ENCODE measurements at places on chromosomes 7 and 10.

DNA sequence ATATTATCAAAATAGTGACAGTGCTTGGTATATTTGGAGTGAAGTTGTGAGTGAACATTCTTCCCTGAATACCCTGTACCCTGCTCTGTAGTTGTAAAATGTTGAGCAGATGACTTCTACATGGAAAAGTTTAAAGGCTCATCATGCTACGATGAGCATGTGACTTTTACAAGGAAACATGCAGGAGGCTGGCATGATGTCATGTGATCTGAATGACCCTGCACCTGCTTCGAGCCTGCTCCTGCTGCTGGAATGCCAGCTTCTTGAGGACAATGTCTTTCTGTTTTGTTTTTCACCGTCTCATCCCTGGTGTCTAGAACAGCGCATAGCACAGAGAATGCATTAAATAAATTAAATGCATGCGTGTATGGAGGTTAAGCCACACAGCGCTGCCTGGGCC is 5.4 kb upstream of the INPP5A start:
- no peak for DNase-seq

- no peak for DNase-seq
These were observed 405.6 kb downstream of the TCERG1L start for GRCh38 chr10:130905921-130906320.

GRCh38 chr10:6972226-6972625 is 392.1 kb upstream of the PRKCQ start:
- DNase-seq = no peak

DNA sequence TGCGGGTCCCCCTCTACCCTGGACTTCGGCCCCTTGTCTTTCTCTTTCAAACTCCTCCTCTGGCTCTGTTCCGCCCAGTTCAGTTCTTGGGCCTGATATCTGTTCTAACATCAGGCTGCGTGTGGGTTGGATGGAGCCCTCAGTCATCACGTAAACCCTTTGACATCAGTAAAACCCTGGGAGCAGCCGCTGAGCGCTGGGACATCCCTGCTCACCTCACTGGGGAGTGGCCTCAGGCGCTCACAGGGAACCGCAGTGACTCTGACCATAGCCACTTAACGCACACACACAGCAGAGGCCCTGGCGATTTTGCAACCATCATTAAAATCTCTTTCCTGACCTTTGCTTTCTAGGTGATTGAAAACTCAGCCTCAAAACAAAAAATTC is 113.3 kb downstream of the CYTH3 start:
- DNase-seq = no peak

DNA sequence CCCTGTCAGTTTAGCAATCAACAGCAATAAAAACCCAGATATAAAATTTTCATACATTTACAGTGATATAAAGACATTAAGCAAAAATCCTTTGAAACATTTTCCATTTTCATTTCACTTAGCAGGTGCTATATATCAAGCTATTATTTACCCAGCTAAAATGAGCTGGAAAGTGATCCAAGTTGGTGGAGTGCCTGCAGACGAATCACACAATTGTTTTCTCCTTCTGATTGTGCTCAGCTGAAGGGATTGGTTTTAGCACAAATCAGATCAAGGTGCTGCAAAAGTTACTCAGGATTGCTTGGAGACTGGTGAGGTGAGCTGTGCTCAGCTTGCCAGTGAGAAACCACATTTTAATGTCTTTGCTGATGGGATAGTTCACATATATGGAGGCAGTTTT is 138.1 kb downstream of the LRMDA start:
- no peak for DNase-seq

DNA sequence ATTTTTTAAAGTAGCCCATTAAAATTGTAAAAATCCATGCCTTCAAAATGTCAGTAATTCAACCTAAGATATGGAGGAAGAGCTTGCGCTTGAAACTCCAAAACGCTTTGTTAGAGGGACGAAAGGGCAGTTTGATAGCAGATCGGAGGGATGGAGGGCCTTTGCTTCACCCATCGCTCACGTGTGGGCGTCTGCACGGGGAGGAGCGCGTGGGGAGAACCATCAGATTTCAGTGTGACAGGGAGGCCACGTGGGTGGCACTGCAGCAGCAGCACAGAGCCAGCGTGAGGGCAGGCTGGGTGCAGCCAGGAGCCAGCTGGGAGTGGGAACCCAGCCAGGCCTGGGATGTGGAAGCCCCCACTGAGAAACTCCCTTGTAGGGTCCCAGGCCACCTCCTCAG is 325.5 kb downstream of the PAXIP1 start:
- no peak for DNase-seq

- peak; percentile 49 for DNase-seq
These were observed 10.0 kb upstream of the CHCHD1 start for GRCh38 chr10:73771722-73772280.

DNA sequence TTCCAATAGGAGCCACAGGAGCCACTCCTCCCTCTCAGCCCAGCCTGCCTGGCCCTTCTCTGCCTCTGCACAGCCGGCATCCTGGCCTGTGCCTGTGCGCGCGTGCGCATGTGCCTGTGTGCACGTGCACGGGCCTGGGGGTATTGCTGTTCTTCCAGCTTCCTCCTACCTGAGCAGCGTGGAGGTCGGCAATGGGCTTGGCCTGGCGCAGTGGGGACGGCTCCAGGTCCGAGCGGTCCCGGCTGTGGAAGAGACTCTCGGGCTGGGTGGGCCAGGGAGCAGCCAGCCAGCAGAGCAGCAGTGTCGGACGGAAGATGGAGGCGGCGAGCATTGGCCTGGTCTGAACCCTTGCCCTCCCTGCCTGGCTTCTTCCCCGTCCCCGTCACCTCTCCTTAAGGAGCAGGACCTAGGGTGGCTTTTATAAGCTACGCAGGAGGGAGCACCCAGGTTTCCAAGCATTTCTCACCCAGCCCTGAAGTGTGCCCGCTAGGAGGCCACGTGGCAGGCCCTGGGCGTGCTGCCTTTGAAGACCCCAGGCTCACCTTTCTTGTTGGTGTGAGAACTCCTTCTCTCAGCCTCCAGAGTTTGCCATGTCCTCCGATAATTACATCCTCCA is at the start of gene MMP21:
Gene MMP21, minus strand, starts transcription at position 331 of the 616 bp plus-strand sequence. Its CDS starts 0 bp downstream, at position 331.
- no peak for DNase-seq

- DNase-seq = no peak
These were observed 31.6 kb downstream of the GARIN1A start for GRCh38 chr7:128703609-128704241.

DNA sequence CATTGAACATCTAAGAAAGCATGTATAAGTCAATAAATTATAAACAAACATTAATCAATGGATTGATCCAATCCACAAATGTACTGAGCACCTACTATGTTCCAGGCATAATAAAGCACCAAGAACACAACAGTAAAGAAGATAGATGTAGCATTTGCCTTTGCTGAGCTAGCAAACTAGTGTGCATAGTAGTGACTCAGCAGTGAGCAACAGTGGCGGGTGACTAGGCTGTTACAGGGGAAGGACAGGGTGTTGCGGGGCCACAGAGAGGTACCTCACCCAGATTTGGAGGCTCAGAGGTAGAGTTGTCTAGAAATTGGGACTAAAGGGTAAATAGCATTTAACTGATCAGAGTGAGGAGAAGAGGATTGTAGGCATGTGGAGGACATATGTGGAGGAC is 83.6 kb downstream of the NXPH1 start:
- DNase-seq = no peak

GRCh38 chr7:130505753-130506152 is 13.9 kb downstream of the MEST start:
- DNase-seq = no peak

- no peak for DNase-seq
These were observed 42.7 kb downstream of the DNAJB6 start for GRCh38 chr7:157379493-157379892.

DNA sequence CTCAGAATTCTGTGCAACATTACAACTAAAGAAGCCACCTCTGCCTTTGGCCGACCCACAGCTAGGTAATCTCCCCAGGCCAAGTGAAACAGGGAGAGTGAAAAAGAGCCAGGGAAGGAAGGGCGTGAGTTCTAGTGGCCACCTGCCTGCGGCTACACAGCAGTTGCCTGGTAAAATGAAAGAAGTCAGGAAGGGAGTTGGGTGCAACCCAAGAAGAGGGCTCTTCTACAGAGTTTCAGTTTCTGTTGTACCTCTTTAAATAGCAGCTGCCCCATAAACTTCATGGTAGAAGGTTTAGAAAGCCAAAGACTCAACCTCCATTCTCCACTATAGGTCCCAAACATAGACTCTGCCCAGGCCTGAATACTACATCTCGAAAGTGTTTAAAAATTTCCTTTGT is 76.2 kb upstream of the TMEM168 start:
- no peak for DNase-seq

GRCh38 chr7:81170291-81170690 is 251.4 kb upstream of the SEMA3C start:
- no peak for DNase-seq

DNA sequence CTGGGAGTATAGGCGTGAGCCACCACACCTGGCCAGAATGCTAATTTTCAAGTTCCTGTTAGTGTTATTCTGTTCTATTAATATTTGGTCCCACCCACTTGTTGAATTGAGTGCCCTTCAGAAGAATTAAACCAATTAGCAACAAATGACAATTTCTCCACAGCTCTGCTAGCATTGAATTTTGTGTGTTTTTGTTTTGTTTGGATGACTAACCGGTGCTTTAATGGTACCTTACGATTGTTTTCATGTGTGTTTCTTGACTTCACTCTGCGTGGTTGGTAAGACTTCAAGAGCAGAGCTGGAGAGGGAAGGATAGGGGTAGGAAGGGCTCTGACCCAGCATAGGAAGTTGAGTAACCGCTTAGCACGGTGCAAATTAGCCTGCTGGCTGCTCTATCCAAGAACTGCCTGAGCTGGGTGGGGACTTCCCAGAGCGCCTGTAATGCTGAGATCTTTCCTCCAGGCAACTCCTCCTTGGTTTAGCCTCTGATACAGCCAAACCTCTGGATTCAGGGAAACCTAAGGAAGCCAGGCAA is 4.6 kb downstream of the ARPC1B start:
- DNase-seq = no peak

DNA sequence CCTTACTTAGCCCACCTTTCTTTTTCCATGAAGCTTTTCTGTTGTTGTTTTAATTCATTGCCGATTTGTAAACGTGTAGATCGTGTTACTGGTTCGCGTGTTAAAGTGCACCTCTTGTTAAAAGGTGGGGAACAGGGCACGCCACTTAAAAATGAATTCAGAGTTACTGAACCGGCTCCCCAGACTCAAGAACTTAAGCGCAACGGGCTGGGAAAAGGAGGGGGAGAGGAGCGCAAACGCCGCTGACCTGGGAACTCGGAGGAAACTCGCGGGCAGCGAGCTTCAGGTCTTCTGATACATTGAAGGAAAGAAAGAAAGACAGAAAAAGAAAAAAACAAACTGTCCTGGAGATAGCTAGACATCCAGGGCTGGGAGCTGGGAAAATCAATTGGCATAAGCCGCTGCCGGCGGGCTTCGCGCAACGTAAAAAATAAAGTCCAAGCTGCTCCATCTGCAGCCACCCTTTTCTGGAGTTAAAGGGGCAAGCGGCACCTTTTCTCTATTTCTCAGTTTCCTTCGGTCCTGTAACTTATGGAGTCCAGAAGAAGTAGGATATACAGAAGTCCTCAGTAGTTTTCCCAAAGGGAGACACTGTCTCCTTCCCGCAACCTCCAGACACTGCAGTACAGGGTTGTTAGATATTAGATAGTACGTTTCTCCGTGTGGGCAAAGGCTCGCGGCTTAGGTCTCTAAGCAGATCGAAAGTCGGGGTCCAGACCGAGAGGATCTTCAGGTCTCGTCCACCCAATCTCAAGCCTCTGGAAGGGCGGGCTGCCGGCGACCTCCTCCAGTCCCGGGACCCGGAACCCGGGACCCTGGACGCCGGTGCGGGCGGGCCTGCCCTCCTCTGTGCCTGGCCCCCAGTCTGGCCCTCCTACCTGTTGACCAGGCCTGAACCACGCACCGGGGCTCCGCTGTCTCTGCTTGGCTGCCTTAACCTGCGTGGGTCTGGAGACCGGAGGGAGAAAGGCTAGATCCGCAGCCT is 1.8 kb upstream of the DLX6 start:
- DNase-seq = no peak

- DNase-seq = no peak
These were observed 644 bp downstream of the UMAD1 start for GRCh38 chr7:7641129-7641663.

DNA sequence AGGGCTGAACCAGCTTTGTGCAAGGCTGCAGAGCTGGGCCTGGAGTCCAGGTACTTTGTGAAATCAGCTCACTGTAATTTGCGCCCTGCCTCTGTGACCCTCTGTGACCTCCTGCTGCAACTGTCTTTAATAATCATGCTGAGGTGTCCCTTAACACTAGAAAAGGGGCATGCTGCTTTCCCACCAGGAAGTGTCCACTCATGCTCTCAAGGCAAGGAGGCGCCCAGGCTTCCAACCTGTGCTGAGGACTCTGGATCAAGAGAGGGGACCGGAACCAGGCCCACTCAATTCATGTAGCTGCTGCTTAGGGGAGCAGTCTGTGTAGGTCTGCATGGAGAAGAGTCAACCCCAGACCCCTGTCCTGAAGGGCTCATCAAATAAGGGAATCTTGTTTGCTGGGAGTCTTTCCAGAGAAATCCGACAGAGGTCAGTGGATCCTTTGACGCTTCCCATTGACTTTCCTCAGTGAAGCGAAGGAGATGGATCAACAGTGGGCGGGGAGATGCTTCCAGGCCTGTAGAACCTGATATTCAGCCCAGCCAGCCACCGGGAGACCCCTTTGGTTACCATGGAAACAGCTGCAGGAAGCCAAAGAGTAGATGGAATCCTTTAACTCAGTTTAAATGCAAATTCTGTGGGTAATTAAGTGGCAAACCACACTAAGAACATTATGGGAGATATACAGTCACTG is 945.9 kb downstream of the GRID1 start:
- DNase-seq = no peak

- no peak for DNase-seq
These were observed 1163.4 kb downstream of the CNTNAP2 start for GRCh38 chr7:147279964-147280374.

- DNase-seq = no peak
These were observed 141.8 kb upstream of the ASAH2 start for GRCh38 chr10:50392966-50393718.

DNA sequence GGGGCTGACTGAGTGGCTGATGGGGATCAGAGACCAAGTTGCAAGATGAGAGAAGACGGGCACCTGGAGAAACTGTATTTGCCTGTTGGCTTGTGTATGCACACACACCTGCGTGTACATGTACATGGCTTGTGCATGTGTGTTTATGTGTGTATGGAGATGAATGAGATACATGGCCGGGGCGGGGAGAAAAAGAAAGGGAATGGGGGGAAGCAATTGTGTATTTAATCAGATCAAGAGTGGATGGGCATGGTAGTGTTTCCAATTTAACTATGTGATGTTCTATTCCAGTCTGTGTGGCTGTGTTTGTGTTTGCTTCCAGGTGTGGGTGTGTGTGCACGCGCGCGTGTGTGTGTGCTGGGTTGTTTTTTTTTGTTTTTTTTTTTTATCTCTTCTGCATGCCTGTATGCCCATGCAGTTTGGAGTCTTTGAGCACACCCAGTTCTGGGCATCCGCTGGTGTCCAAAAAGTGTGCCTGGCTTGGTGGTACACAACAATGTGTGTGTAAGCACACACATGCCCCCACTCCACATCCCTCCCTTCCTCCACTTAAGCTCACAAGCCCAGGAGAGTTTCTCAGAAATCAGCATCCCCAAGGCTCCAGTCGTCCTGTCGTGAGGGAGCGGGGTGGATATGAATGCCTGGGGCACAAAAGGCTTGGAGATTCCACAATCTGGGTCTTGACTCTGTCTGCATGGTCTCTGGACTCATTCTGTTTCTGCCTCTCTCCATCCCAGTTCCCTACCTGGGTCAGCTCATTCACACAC is 2.5 kb upstream of the VGF start:
- no peak for DNase-seq
